Mucosa of descending colon (tissue), 3 donors: ENCODE measurements at places on chromosomes 7 and 10. TPM values are rescaled to one million over a fixed set of nuclear protein-coding genes. Genes with fewer than 3 reads are reported as not detected.

Gene COBL
- 56.6 TPM for total RNA-seq

Gene CCDC172
- not detected for total RNA-seq

Gene EXOC6
- total RNA-seq = 13.1 TPM

Gene ITIH5
- 46.6 TPM for total RNA-seq

Gene WASL
- total RNA-seq = 90.1 TPM

Gene SEMA3A
- total RNA-seq = 4.5 TPM

Gene HTR7
- 0.46 TPM for total RNA-seq
